ENCODE measurements at places on chromosomes 12 and 14.

DNA sequence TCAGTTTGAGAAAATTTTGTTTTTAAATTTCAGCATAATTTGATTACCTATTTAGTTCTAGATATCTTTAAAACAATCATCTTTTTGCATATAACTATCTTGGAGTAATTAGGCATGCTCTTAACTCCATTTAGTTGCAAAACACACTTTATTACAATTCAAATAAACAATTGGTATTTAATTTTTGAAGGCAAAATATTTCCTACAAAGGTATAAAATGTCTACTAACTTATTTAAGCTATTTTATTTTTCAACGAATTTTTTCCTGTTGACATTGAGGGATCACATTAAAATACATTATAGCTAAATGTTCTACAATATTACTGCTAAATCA lies 8.3 kb downstream of the FOXA1 start:
- no peak for DNase-seq

DNA sequence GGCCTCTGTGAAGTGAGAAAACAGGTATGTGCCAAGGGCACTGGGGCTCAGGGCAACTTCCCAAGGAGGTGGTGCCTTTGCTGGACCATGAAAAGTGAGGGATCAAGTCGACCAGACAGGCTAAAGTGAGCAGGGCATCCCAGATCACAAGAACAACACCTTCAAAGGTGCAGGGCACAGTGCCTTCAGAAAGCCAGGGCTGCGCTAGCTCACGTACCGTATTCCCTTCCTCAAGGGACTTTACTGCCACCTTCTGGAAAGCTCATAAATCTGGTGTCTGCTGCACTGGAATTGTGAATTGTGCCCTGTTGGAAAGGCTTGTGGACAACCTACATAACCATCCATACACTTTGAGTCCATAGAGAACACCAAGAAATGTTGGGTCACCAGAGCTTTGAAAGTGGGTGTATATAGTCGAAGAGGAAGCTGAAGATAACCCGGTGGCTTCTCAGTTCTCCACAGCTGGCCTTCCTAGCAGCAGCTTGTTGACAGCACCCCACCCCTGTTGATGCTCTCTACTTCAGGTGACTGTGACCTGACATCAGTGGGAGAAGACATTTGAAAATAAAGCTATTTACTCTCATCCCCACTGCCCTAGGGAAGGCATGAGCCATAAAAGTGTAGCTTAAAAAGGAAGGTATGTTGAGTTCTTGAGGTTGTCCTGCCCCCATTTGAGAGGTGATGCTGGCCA lies 24.5 kb downstream of the FIGNL2 start:
- DNase-seq = no peak

GRCh38 chr14:85308531-85309300 lies 221.2 kb upstream of the FLRT2 start:
- DNase-seq = peak; percentile 90

GRCh38 chr14:51439896-51440295 lies 199.8 kb downstream of the TMX1 start:
- no peak for DNase-seq

GRCh38 chr12:67573566-67573965 lies 75.0 kb upstream of the DYRK2 start:
- no peak for DNase-seq

- no peak for DNase-seq
These were observed 217.5 kb upstream of the LHX5 start for GRCh38 chr12:113689047-113689610.

DNA sequence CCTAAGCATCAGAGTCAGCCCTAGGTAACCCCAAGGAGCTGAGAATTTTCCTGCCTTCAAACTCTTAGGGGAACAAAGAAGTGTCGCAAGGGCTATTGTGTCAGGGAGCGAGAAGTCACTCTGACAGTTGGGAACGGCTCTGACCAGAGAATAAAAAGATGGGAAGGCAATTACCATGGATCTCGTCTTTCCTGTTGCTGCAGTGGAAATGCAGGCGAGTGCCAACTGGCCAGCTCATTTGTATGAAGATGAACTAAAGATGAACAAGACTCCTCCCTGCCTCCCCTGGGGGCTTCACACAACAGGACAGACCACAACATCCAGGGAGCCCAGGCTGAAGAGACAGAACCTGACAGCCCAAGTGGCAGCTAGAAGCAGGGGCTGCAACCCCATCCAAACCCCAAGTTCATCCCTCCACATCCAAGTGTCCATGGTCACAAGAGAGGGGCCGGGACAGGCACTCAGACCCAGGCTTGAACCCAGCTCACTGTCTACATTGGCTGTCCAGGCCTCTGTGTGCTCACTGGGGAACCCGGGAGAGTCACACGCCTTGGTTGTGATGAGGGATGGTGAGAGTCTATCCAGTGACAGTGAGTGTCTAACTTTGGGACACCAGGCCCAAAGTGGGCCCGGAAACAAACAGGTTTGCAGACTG lies 322.4 kb downstream of the BCL11B start:
- no peak for DNase-seq

DNA sequence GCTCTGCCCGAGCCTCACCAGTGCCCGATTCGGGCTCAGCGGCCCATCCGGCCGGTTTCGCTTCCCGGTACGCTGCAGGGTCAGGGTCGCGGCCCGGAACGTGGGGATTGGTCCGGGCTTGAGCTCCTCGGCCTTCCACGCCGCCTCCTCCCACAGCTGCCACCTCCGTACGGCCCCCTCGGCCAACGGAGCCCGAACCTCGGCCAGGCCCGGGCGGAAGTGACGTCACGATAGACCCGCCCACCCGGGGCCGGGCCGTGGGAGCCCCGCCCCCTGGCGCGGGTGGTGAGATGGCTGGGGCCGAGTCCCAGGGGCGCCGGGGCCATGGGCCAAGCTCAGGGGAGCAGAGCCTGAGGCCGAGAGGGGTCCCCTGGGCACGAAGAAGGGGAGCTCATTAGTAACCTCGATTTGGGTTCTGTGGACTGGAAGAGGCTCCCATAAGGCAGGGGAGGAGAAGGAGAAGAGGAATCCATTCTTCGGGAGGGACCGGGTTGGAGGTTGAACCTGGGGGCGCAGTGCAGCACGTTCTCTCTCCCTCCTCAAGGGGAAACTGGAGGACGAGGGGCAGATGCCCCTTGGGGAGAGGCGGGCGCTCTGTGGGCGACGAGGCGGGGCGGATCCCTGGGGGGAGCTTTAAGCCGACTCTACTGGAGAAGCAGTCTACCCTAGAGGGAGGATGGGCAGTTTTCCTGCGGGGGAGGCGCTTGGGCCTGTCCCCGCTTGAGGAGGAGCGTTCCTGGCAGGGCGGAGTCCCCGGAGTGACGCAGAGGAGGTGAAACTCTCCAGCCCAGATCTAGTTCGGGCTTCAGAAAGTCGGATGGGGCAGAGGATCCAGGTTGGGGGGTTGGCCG lies at the start of gene MLF2:
MLF2 (minus strand) TSS at position 221 of the 851 bp plus-strand sequence. CDS start 807 bp downstream, outside the sequence.
- DNase-seq = peak; percentile 95

DNA sequence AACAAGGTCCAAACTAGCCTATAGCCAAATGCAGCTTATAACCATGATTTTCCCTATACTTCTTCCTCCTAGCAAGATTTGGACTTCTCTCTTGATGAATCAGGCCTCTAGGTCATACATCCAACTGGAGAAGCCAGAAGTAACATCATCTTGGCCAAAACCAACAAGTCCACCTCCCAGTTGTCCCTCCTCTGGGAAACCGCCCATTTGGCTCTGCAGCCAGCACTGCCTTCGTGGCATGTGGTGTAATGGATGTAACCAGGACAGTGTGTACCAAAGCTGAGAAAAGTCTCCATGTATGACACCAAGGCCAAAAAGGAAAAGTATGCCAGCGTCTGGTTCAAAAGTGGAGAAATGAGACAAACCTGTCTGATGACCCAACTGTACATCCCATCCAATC lies 59.3 kb upstream of the VASH1 start:
- DNase-seq = no peak

GRCh38 chr14:60257865-60258264 lies 8.8 kb downstream of the PPM1A start:
- no peak for DNase-seq

- DNase-seq = no peak
These were observed 808.1 kb upstream of the USP15 start for GRCh38 chr12:61452076-61452475.

- no peak for DNase-seq
These were observed 729 bp upstream of the GAPDH start for GRCh38 chr12:6533653-6533922.

- DNase-seq = no peak
These were observed 67.1 kb upstream of the TMEM260 start for GRCh38 chr14:56512521-56512920.
